GF-D8 (cell line): ENCODE measurements at places on chromosomes 2 and 18.

- DNase-seq = no peak
These were observed 235.8 kb upstream of the MEX3C start for GRCh38 chr18:51433296-51433695.

GRCh38 chr18:1708006-1708405 is 803.3 kb downstream of the ADCYAP1 start:
- DNase-seq = no peak

DNA sequence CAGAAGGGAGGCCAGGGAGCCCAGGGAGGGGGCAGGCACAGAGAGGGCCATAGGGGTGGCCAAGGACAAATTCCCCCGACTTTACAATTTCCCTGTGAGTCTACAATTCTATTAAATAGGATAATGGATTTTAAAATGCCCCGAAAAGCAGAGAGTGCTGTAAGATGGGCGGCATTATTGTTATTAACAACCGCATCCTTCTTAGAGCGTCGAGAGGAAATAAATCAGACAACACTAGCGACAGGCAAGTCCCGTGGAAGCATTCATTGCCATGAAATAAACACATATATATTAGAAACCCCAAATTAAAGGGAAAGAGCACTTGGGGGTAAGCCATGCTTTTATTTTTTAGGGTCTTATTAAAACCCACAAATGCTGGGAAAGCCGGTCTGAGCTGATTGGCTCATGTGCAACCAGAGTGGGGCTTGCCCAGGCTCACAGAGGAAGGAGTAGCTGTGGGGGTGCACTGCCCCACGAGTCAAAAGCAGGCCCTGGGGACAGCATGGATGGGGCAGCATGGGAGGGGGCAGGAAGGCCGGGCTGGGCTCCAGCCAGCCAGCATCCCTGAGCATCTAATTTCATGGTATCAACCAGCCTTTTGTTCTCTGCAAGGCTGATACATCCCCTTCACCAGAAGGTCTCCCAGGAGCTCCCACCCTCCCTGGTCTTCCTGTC is 187.1 kb downstream of the CELF4 start:
- no peak for DNase-seq

- DNase-seq = no peak
These were observed 208.3 kb downstream of the AFF3 start for GRCh38 chr2:99933894-99934650.

DNA sequence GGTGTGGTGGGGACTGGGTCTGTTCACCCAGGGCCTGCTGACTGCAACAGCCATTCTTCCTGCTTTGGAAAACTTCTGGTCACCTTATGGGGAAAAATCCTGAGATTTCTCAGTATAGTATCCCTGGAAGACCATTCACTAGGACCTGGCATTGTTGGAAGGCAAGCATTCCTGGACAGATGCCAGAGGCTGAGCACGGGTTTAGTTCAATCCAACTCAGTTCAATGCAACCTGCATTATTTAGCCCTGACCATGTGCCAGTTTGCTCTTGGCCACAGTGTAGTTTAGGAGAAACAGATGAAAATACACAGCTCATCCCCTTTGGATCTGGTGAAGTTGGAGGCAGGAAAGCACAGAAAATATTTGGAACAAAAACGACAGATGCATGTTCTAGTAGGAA is 95.9 kb downstream of the LPIN1 start:
- no peak for DNase-seq

GRCh38 chr2:215940645-215941184 is 72.6 kb downstream of the MREG start:
- DNase-seq = no peak

GRCh38 chr2:102597788-102598187 is 21.6 kb upstream of the SLC9A2 start:
- DNase-seq = no peak

GRCh38 chr2:168573128-168573903 is 117.2 kb downstream of the CERS6 start:
- no peak for DNase-seq

- DNase-seq = no peak
These were observed 149.4 kb downstream of the EPHA4 start for GRCh38 chr2:221422516-221423209.

DNA sequence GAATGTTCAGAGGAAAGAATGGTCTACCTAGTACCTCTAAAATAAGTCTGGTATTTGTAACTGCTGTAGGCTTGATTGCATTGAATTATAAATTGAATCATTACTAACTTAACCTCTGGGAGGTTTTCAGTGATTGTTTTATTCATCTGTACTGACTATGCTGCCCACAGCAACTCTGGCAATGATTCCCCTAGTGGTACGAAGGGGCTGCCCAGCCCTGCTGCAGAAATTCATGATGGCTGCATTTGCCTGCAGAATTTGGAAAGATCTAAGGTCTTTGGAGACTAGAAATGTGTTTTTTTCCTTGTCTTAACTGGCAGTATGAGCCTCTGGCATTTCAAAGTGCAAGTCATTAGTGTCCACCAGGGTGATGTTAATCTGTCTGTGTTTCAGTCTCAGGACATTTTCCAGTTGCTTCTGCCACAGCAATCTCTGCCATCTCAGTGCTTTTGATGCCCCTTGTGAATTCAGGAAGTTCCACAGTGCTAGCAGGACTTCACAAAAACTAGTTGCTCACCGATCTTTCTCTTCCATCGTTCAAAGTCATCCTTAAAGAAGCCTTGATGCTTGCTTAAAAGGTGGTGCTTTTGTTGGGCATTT is 13.4 kb upstream of the LRPPRC start:
- no peak for DNase-seq
